NCI-H2081 treated with DMSO at 0.1 percent for 48 hours (cell line): ENCODE measurements at places on chromosomes 7 and 10.

GRCh38 chr7:3234851-3235250 lies 66.2 kb upstream of the SDK1 start:
- DNase-seq, result no peak

DNA sequence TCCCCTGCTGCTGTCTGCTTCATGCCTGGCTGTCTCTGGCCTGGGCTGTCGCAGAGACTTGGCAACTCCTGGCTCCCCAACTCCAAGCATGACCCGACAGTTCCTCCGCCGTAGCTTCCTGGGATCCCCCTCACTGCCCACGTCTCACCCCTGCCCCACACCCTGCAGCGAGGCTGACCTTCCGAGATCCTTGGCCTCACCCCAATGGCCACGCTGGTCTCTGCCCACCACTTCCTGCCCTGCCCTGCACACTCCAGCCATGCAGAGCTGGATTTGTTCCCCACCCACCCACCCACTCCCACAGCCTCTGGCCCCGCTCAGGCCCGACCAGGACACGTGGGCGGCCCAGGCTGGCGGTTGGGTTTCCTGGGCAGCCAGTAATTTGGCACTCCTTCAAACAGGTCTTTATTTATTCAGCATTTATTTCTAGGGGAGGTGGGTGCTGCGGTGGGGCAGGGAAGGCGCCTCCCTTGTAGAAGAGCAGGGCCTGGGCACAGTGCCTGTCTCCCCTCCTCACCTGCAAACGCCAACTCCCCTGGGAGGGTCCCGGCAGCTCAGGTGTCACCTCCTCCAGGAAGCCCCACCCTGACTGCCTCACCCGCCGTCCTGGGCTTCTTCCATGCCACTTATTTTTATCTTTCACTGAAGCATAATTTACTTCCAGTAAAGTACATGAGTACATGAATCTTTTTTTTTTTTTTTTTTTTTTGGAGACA lies 25.5 kb downstream of the GTF2IRD1 start:
- peak; percentile 88 for DNase-seq

DNA sequence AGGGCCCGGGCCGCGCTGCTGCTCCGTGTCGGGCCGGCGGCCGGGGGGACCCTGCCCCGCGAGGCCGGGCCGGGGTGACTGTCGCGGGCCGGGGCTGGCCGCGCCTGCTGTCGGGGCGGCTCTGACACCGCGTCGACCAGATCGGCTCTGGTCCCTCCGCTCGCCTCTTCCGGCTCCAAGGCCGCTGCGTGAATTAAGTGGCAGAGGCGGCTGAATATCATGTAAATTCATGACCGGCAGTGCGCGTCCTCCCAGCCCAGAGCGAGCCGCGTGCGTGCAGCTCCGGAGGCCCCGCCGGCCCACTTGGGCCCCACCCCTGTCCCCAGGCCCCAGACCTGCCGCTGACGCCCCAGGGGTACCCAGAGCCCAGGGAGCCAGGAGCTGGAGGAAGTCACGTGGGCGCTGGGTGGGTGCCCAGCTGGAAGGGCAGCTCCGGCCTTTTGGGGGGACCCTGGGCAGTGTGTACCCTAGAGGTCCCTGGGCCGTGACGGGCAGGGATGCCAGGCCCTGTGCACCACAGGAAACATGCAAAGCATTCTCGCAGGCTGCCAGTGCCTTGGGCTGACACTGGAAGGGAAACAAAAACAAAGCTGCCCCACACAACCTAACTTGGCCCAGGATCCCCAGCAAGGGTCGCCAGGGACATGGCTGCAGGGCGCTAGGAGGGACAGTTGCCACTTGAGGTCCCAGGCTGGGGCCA lies 584.0 kb upstream of the MKI67 start:
- DNase-seq, result no peak

DNA sequence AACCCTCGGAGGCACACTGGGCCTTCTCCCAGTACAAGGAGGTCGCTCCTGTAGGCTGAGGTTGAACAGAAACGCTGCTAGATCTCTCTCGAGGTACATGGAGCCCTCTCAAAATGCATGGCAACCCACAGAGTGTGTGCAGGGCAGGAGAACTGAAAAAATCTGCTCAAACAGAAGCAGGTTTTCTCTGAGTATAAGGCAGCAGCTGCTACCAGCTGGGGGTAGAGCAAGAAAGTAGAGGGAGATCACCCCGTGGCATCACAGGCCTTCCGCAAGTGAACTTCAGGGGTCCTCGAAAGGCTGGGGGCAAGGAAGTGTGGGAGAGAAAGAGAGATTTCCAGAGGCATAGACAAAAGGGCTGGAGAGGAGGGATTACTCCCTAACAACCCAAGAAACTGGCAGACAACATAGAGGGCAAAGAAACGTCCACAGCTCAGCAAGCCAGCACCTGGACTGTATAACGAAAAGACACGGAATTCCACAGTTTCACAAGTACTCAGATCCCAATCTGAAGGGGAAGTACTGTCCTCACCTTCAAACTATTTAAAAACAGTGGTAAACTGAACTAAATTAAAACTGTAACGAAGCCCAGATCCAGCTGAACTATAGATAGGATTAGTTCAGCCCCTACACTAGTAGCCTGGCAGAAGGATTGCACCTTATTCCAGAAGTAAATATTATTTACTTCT lies 299.2 kb downstream of the IPMK start:
- DNase-seq, result no peak

GRCh38 chr10:94137747-94138146 lies 144.0 kb downstream of the PLCE1 start:
- DNase-seq, result no peak

DNA sequence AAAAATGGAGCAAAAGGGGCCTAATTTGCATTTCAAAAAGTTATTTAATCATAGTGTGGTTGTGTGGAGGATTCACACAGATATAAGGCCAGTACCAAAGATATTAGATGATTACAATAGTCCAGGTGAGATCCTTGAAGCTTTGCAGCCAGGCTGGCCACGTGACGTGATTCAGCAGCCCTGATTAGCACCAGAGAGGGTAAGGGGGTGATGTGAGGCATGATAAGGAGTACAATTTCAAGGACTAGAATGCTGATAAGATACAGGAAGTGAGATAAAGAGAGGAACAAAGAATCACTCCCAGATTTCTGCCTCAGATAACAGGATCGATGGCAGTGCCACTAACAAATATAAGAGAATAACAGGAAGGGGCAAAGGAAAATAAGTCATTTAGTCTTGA lies 108.4 kb upstream of the PALS2 start:
- no peak for DNase-seq

- DNase-seq, result no peak
These were observed 97.5 kb downstream of the TCF7L2 start for GRCh38 chr10:113047605-113047962.
